ENCODE measurements at places on chromosomes 7 and 10. TPM values are rescaled to one million over a fixed set of nuclear protein-coding genes. Genes with fewer than 3 reads are reported as not detected.

- no peak overlapping the region for H3K27ac ChIP-seq
- no peaks in the 10 kb centered on the region for H3K36me3 ChIP-seq
- no peaks in the 10 kb centered on the region for H3K27me3 ChIP-seq
- DNase-seq, result no peak
- no peaks in the 10 kb centered on the region for H3K4me1 ChIP-seq
Measured at GRCh38 chr7:46035166-46035565, 114.1 kb upstream of the IGFBP3 start.

DNA sequence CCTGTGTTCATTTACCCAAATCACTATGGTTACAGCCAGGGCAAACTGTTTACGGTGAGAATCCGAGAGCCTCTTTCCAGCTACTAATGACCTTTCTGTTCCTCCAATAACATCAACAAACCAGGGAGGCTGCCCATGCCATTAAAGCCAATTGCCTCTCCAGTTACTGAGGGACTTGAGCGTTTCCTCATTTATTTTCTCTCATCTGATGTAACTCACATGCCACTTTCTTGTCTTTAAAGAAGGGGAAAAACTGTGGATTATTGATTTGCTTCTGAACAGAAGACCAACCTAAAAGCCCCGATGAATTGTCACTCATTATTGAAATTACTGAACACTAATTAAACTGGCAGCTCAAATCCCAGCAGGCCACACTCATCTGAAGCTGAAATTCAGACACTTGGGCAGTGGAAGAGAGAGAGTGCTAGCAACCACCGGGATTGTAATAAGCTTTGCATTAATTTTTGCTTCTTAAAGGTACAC lies 595.8 kb upstream of the MKI67 start:
- no peak overlapping the region for H3K27ac ChIP-seq
- no peak overlapping the region for H3K4me3 ChIP-seq
- H3K27me3 ChIP-seq, result no peaks in the 10 kb centered on the region
- H3K36me3 ChIP-seq, result no peaks in the 10 kb centered on the region
- no peak for DNase-seq

DNA sequence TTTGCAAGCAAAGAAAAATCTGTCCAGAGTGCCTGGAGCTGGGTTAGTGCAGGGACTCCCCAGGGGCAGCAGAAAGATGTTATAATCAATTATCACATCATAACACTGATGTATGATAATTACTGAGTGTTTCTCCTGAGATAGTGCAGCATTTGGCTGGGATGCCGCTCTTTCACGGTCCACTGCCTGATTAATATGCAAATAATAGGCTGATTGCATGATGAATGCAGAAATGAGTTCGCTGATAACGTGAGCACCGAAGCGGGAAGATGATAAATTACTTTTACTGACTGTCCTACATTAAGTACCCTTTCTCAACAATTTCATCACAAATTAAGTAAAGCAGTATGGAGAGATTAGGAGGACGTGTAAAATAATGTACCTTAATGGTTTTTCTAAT lies 71.4 kb upstream of the SH2B2 start:
- H3K27ac ChIP-seq, result no peak overlapping the region
- H3K36me3 ChIP-seq, result no peaks in the 10 kb centered on the region
- DNase-seq, result no peak
- no peak overlapping the region for H3K4me3 ChIP-seq

EVX1 gene
- not detected for polyA plus RNA-seq

PHF14 gene
- 9.6 TPM for polyA plus RNA-seq

TRPV5 gene
- not detected for polyA plus RNA-seq

- DNase-seq, result no peak
- no peaks in the 10 kb centered on the region for H3K27me3 ChIP-seq
- no peak overlapping the region for H3K4me3 ChIP-seq
- H3K4me1 ChIP-seq, result no peaks in the 10 kb centered on the region
- no peaks in the 10 kb centered on the region for H3K36me3 ChIP-seq
- no peak overlapping the region for H3K27ac ChIP-seq
Measured at GRCh38 chr7:123075838-123076467, 80.5 kb upstream of the TAS2R16 start.

STEAP1B gene
- not detected for polyA plus RNA-seq

DNA sequence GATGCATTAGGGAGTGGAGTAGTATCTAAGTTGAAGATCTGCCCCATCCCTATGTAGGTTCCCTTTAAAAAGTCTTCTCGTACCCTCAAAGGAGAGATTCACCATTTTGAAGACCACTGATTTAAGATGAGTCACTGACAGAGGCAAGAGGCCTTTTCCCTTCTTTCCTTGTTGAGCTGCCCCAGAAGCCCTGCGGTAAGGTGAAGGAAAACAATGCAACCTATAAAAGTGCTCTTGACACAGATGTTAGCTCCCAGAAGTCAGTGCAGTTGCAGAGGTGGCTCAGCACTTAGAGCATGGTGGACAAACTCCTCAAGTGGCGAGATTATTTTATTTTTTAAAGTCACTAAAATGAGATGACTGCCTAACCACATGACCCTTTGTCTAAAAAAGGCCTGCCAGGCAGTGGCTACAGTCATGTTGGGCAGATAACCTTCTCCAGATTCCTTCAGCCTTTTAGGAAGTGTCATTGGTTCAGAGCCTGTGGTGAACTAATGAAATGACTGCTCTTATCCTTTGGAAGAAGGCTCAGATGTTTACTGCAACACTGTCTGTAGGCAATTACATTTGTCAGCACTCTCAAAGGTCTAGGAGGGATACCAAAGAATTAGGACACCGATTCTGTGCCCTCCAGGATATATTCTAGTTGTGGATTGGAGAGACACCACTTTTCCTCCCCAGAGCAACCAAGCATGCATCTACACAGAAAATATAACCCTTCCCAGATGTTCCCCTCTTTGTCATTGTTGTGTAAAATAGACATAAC lies 88.7 kb downstream of the ARID5B start:
- no peak overlapping the region for H3K27ac ChIP-seq
- H3K4me3 ChIP-seq, result no peak overlapping the region
- DNase-seq, result no peak
- no peaks in the 10 kb centered on the region for H3K36me3 ChIP-seq

TUBB8 gene
- not detected for polyA plus RNA-seq

GRCh38 chr10:32234471-32234870 lies 112.5 kb downstream of the EPC1 start:
- no peak overlapping the region for H3K27ac ChIP-seq
- DNase-seq, result no peak
- no peaks in the 10 kb centered on the region for H3K27me3 ChIP-seq

LOXL4 gene
- polyA plus RNA-seq, result not detected

DNA sequence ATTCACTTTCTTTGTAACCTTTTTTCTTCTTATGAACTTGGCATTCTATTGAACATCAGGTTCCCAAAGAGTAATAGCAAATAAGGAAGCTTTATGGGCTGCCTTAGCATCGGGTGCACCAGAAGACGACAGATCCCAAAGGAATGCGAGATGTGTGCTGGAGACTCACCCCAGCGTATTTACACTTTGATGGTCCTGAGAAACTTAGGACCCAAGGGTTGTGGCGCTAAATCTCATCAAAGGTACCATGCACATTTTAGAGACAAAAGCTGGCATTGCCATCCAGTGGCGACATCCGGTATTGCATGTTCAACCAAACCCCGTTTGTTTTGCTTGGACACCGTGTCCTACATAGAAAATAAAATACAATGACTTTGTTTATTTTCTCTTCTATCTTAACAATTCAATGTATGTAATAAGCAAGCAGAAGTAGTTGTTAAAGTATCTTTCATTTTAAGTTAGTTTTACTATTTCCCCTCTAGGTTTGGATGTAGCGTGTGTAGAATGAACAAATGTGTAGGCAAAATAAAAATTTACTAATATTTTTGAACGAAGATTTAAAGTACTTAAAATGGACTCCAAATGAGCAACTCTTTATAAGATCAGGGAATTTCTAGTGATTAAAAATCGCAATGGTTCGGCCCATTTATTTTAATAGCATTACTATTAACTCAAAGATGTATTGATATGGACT lies 1154.8 kb downstream of the GATA3 start:
- no peaks in the 10 kb centered on the region for H3K36me3 ChIP-seq
- no peak overlapping the region for H3K27ac ChIP-seq
- no peaks in the 10 kb centered on the region for H3K27me3 ChIP-seq
- DNase-seq, result peak; percentile 51

- no peaks in the 10 kb centered on the region for H3K27me3 ChIP-seq
- no peak overlapping the region for H3K27ac ChIP-seq
- H3K36me3 ChIP-seq, result no peaks in the 10 kb centered on the region
- no peaks in the 10 kb centered on the region for H3K4me1 ChIP-seq
- no peak for DNase-seq
Measured at GRCh38 chr7:67554986-67555385, 558.4 kb downstream of the TYW1 start.

DNA sequence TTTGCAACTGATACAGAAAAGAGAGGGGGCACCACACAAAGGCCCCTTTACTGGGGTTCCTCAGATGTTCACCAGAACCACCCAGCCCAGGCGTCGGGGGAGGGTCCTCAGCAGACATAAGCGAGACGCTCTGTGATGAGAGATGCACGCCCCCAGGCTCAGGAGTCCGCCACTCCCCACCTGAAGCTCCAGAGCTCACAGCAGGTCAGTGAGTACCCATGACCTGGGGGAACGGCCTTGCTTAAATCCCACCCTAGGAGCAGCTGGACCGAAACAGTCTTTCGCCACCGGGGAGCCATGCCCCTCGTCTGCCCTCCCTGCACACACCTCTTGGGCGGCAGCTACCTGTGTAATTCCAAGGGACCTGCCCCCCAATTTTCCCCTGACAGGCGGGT lies 2.8 kb downstream of the CRYGN start:
- no peak for DNase-seq
- H3K27ac ChIP-seq, result no peak overlapping the region
- H3K4me3 ChIP-seq, result no peak overlapping the region
- no peaks in the 10 kb centered on the region for H3K27me3 ChIP-seq

DNA sequence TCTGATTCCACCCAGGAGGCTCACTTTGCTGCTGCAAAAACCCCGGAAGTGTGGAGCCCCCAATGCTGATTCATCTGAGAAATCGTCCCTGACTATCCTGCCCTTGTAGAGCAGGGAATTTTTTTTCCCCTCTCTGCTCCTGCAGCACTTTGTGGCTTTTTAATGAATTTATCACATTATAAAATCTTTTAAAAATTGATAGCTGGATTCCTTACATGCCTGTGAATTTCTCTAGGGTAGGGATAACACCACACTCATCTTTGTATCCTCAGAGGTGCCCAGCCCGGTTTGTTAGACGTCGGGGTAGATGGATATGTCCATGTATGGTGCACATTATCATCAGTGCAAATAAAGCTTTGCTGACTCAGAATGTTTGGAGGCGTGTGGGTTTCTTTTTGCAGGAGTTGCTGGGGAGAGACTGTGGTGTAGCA lies 185.7 kb downstream of the STK31 start:
- H3K4me1 ChIP-seq, result peaks cover 16% of the 10 kb centered on the region
- H3K27ac ChIP-seq, result no peak overlapping the region
- no peak for DNase-seq
- no peaks in the 10 kb centered on the region for H3K36me3 ChIP-seq

Data from naive thymus-derived CD4-positive, alpha-beta T cell (primary cell).